Ureter (tissue), 1 donor: ENCODE measurements at places on chromosomes 7 and 10. TPM values are rescaled to one million over a fixed set of nuclear protein-coding genes. Genes with fewer than 3 reads are reported as not detected.

GRCh38 chr10:61835069-61835945 is 66.2 kb upstream of the ARID5B start:
- DNase-seq = no peak

DNA sequence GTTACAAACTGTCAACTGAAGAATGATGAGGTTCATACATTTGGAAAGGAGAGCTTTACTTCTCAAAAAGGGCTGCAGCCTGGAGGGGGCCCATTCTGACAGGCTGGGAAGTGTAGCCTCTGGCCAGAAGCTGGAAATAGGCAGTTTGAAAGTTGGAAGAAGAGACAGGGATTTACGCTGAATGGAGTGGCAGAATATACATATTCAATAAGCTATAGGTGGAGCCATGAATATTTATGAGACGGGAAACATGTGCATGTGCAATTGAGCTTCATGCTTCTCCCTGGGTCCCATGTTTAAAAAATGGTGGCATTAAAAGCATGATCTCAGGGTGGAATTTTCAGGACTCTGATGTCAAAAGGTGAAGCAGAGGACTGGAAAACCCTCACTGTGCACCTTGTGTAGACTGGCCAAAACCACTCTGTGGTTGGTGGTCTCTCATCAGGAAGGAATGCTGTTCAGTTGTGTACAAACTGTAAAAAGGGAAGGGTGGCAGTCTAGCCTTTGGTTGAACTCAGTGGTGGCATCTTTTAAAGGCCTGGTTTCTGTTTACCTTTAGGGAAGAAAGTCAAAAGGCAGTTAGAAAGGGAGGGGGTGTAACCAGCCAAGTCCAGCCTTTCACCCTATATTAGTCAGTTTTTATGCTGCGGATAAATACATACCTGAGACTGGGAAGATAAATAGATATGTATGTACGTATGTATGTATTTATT is 7.2 kb upstream of the ACTR3B start:
- DNase-seq = no peak

DNA sequence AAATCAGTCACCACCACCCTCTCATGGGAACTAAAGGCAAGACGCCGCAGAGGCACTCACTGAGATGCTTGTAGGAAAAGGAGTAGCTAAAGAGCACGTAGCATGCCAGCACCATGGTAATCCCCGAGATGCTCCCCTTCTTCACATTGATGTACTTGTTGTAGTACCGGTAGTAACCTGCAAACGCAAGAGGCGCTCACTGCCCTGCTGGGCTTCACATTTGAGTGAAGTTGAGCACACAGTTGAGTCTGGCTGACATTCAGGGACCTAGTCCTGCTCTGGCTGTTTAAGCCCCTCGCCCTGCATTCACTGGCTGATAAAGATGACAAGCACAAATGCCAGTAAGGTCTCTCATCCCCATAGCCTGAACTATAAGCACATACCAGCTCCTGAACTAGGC is 6.9 kb downstream of the ATP5MF start:
- no peak for DNase-seq

DNA sequence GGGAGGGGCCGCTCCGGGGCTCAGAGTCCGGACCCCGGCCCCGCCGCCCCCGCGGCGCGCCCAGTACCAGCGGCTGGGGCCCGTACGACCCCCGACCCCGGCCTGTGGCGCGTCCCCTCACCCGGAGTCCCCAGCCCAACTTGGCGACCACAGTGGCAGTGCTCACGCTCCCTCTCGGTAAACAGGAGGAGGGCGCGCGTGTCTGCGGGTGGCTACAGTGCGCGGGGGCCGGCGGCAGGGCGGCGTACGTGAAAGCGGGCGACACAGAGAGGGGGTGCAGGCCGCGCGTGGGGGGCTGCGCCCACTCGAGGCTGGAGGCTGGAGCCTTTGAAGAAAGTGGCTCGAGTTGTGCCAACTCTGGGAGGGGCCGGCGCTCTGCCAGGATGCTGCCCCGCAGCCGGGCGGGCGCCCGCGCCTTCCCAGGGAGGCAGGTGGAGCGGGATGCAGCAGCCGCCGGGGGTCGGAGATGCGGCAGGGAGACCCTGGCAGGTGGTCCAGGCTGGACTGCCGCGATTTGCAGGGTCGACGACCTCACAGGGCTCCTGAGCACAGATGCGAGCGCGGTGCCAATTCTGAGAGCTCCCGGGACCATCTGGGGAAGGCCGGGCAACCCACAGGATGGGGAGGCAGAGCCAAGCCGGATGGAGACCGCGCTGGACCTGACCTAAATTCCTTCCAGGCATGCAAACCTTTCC is 655 bp downstream of the PTPRE start:
- no peak for DNase-seq

Gene NEUROG3
- not detected for total RNA-seq

Gene LLCFC1
- not detected for total RNA-seq
